Astrocyte of the hippocampus (primary cell): ENCODE measurements at places on chromosomes 2 and 18.

DNA sequence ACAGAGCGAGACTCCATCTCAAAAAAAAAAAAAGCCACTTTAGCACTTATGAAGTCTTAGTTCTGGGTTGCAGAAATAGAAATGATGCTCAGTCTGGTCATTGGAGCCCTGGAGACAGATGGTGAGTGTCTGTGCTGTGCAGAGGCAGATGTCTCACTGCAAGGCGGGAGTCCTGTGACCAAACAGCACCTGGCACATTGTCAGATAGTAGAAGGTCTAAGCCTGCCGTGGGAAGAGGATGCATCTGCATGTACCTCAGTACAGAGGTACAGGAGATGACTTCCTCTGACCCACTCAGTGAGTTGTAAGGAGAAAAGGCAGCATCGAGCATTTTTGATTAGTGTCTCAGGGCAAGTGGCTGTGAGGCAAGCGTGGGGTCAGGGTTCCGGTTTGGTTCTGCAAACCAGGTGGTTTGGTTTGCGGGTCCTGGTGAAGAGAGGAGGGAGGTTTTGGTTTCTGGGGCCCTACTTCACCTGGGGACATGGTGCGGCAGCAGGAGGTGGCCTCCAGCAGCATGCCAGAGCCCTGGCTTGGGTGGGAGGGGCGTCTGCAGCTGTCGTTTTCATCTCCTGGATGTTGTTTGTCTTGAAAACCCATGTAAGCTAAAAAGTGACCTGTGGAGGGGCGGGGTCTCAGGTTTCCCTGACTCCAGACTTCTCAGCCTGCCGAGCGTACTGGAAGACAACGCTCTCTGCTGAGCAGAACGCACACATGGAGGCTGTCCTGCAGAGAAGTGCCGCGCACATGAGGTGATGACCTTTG, 3.8 kb downstream of the RBFA start:
- DNase-seq = no peak

DNA sequence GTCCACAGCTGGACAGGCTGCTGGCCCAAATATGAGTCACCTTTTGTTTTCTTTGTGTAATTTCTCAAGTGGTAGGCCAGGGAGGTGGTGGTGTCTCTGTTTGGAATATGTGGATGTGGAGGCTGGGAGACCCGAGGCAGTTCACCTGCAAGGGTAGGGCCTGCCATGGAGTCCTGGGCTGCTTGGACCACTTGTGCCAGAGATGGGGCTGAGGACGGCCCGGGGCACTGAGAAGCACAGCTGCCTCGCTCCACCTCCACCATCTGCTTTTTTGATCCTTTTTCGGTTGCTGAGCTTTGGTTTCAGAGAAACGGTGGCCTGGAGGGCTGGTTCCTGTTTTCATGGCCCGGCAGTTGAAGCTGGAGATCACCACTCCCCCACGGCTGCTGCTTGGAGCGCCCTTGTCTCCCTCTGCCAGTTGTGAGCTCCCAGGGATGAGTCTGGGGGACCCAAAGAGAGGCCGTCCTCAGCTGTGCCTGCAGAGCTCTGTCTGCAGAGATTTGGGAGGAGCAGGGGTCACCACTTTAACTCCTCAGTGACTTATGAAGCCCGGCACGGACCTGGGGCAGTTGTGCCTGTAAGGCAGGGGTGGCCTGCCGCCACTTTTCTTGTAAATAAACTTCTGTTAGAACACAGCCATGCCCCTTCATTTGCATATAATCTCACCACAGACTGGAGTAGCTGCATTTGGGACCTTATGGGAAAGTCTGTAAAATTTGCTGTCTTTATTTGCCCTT, 67.6 kb upstream of the MCFD2 start:
- DNase-seq = peak; percentile 31

GRCh38 chr2:14944562-14945346, 312.2 kb downstream of the LRATD1 start:
- peak; percentile 67 for DNase-seq

DNA sequence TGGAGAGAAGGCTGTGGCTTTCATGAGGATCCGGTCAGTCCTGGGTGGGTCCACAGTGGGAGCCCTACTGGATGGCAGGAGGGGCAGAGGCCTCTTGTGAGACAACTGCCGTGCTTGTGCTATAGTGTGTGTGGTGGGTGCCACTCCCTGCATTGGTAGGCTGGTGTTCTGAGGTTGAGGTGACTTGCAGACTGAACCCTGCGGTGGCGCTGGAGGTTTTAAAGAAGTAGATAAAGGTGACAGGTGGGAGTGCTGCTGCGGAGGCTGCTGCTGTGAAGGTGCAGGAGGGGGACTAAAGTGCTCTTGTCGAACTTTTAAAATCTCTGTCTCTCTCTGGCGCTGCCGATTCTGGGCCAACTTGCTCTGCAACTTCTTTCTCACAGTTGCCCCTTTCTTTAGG, 29.7 kb downstream of the INO80D start:
- no peak for DNase-seq

- no peak for DNase-seq
Observed at GRCh38 chr2:221018262-221018661, 553.8 kb downstream of the EPHA4 start.

DNA sequence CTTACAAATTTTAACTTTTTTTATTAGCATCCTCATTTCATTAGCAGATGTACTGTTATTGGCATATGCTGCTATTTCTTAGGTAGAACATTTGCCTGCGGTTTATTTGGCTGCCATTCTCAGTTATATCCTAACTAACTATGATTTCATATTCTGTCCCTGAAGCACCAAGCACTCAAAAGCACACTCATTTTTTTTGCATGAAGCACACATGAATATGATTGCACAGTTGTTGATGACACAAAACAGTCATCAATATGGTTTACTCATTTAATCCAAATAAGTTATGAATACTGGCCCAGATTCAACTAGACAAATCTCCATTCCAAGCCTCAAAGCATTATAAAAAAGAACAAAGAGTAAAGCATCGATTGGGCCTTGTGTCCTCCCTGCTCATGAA, 129.4 kb upstream of the CNTNAP5 start:
- no peak for DNase-seq

DNA sequence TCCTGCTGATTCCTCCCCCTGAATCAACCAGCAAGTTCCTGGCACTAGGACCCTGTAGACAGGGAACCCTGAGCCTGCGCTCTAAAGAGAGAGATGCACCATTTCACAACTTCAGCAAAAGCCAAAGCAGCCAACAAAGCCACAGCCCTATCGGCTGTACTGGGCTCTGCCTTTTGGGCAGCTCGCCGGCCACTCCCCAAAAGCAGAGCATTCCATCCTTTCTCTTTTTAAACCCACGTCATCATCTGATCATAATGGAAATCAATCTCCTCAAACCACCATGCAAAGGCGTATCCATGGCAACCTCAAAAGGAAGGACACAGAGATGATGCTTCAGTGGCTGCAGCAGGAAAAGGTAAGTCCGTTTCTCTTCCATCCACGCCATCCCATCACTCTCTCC, 5.3 kb upstream of the DCTN1 start:
- peak; percentile 35 for DNase-seq

GRCh38 chr2:165283342-165283741, 44.1 kb downstream of the SCN2A start:
- no peak for DNase-seq

GRCh38 chr2:45786030-45786835, 134.8 kb downstream of the PRKCE start:
- no peak for DNase-seq

- no peak for DNase-seq
Observed at GRCh38 chr2:66772618-66773017, 337.7 kb downstream of the MEIS1 start.

- DNase-seq = peak; percentile 44
Observed at GRCh38 chr2:63861220-63861822, 19.6 kb downstream of the UGP2 start.

GRCh38 chr2:161036926-161037325, 123.3 kb upstream of the TANK start:
- DNase-seq = no peak

DNA sequence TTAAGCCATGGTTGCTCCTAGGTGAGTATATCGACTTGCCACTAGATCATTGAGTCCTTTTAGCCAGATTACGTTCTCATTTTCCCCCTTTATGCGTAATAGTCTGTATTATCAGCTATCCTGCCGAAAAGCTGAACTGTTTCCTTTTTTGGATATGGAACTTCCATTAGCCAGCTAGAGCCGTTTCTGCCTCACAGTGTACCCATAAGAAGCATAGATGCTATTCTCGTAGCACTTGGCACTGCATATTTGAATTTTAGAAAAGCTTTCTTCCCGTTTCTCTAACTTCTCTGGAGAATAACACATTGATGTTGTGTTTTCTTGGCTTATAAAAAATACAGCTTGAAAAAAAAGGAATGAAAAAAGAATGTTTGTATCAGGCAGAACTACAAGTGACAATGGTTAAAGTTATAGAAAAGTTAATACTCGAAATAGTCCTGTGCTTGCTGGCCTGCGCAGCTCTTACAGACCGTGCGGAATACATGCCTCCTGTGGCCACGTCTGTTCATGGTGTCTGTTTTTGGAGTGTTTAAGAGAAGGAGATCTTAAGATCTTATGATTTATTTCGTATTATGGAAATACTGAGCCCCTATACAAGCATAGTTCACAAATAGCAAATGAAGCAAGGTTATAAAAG, 710 bp downstream of the DUSP19 start:
- DNase-seq = no peak

DNA sequence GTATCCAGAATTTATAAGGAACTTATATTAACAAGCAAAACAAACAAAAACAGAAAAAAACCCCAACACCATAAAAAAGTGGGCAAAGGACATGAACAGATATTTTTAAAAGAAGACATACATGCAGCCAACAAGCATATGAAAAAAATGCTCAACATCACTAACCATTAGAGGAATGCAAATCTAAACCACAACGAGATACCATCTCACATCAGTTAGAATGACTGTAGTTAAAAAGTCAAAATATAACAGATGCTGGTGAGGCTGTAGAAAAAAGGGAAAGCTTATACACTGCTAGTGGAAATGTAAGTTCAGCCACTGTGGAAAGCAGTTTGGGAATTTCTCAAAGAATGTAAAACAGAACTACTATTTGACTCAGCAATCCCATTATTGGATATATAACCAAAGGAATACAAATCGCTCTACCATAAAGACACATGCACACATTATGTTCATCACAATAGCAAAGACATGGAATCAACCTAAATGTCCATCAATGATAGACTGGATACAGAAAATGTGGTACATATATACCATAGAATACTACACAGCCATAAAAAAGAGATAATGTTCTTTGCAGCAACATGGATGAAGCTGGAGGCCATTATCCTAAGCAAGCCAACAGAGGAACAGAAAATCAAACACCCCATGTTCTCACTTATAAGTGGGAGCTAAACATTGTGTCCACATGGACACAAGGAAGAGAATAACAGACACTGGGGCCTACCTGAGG, 25.3 kb downstream of the PREPL start:
- DNase-seq = no peak

GRCh38 chr2:203444738-203445137, 90.4 kb downstream of the RAPH1 start:
- DNase-seq = no peak

- no peak for DNase-seq
Observed at GRCh38 chr2:218557941-218558340, 10.2 kb downstream of the USP37 start.

DNA sequence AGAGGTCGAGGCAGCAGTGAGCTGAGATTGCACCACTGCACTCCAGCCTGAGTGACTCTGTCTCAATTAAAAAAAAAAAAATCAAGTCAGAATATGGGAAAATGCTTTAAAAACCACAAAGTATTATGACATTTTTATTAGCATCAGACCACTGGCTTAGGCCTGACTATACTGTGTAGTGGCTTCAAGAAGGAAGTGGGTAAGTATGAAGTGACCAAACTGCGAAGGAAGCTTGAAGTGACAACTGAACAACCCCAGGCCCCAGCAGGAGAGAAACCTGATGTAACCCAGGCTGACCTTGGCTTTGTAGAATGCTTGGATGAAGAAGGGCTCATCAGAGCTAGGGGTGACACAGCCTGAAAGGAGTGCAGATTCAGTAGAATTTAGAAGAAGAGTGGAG, 21.4 kb upstream of the HAAO start:
- DNase-seq = no peak

DNA sequence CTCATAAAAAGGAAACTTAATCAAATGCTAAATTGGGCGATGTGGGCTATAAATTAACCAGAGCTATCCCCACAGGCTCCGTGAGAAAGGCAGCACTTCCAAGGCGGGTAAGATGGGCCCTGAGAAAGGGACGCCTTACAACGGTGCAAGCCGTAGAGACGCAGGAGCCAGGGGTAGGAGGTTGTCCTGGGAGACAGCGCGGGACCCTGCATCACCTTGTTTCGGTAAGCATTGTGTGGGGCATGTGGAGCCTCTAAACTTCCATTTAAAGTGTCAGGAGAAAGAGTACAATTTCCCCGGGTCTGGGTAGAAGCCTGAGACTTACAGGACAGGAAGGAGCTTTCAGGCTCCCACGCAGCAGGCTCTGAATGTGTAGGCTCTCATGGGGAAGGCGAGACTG, 1.2 kb upstream of the PER2 start:
- DNase-seq = no peak

- no peak for DNase-seq
Observed at GRCh38 chr2:167860082-167860481, 387.3 kb downstream of the STK39 start.

- no peak for DNase-seq
Observed at GRCh38 chr18:13236411-13236810, 17.9 kb downstream of the LDLRAD4 start.

DNA sequence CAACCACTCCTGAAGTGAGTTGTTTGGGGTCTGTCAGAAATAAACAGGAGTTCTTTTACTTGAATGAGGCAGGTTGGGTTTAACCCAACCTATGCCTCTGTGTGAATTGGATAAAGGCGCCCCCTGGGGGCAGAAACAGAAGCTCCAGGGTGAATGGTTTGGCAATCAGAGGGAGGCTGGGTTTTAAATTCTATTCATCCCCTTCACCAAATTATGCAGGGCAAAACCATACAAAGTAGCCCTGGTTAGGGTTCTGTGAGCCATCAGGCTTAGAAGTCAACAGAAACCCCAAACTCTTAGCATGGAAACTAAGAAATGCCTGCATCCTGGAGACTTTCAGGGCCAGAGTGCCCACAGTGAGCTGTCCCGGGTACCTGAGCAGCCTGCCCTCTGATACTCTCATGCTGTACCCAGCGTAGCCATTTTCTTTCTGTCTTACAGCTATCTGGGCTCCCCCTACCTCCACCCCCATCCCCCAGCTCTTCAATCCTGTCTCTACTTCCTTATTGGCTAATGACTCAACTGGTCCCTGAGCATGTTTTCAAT, 241.5 kb downstream of the ICOS start:
- no peak for DNase-seq

DNA sequence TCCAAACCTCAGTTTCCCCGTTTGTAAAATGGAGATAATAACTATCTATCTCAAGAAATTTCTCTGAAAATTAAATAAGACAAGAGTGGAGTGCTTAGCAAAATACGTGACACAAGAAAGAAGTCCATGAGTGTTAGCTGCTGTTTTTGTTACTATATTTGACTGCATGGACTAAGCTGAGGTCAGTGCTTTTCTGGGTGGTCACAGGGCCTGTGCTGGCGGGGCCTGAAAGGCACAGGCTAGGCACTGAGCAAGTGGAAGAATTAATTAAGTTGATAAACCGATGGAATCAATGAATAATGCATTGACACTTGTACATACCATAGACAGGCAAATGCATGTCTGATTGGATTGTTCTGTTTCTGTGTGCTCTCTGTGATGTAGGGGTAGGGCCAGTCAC, 27.3 kb downstream of the RPL37A start:
- no peak for DNase-seq
